CD4-positive, alpha-beta T cell treated with Interleukin-15 for 1 hour (primary cell): ENCODE measurements at places on chromosomes 11 and 22.

- no peak for DNase-seq
These were observed 128.7 kb downstream of the C11orf58 start for GRCh38 chr11:16867097-16867496.

DNA sequence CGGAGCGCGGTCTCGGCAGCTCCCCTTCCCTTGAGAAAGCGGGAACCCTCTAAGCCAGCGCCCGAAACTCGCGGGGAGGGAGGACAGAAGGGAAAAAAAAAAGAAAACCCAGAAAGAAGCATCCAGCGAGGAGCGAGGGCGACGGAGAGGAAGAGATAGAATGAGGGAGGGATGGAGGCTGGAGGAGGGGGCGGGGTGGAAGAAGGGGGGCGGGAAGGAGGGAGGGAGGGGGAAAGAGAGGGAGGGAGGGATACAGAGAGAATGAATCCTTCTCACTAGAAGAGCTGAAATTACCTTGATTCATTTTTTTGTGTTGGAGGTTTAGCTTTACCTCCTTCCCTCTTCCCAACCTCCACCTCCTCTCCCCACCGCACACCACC is 19.3 kb upstream of the BDNF start:
- DNase-seq, result no peak

- DNase-seq, result no peak
These were observed 45.8 kb downstream of the LMO1 start for GRCh38 chr11:8217926-8218325.

DNA sequence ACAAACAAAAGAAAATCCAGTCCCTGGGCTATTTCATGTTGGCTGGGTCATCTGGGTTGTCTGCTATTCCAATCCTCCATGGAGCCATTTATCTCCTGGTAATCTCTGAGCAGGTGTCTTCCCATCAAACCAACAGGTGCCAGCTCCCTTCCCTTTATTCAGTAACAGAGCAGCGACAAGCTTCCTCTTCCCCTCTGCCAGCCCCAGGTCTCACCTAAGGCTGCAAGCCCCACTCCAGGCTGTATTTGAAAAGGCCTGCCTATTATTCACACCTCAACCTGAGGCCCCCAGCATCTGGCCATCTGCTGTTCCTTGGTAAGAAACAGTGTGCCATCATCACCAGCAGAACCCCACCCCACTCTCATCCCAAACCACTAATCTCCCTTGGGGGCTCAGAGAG is 436.2 kb downstream of the BUD13 start:
- DNase-seq, result no peak

GRCh38 chr11:47127213-47127612 is 49.5 kb downstream of the ARFGAP2 start:
- no peak for DNase-seq

DNA sequence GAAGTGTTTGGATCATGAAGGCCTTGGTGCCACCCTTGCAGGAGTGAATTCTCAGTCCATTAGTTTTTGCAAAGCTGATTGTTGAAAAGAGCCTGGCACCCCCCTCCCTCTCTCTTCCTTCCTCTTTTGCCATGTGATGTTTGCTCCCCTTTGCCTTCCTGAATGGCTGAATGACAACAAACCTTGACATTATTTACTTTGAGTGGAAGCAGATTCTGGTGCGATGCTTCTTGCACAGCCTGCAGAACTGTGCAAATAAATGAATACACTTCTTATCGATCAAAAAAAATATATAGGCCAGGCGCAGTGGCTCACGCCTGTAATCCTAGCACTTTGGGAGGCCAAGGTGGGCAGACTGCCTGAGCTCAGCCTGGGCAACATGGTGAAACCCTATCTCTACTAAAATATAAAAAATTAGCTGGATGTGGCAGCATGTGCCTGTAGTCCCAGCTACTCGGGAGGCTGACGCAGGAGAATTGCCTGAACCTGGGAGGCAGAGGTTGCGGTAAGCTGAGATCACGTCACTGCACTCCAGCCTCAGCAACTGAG is 2.0 kb upstream of the NARS2 start:
- no peak for DNase-seq

GRCh38 chr11:96543177-96543576 is 153.4 kb downstream of the JRKL start:
- no peak for DNase-seq

GRCh38 chr11:128590587-128590986 is 3.2 kb upstream of the ETS1 start:
- DNase-seq, result no peak

GRCh38 chr11:124277804-124278203 is 21.6 kb downstream of the OR8G5 start:
- DNase-seq, result no peak

DNA sequence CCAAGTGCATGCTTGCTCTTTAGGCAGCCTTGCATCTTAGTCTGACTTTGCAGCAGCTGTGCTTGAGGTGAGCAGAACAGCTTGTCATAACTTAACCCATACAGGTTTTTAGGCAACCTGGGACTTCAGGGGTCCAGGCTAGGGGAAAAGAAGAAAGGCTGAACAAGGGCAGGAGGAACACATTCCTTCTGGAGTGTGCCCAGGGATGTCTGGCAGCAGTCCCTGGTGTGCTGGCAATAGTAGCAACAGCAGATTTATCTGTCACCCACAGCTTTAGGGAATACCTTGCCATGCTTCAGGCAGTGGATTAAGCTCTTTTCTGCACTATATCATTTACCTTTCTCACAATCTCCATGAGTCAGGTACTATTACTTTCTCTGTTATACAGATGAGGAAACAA is 513.0 kb downstream of the RAB38 start:
- no peak for DNase-seq

DNA sequence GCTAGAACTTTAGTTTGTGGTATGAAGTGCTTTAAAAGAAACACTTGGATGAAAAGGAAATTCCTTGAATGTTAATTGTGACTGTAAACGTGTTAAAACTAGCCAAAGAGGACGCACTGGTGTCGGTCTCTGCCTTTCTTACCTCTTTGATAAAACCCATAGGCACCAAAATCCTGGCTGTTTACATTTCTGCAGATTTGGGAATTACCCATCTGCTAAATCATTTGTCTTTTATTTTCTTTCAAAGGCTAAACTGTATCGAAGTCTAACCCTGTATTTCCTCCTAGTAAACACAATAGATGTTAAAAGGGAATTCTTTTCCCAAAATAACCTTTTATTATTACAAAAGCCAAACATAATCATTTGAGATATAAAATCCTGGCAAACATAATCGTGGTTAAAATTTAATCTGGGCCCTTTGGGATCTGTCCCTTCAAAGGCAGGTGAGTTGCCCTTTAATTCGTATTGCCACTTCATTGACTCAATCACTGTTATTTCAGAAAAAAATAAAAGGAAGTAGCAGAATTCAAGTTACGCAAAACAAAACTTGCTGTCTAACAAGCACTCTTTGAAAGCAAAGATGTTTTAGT is 2.4 kb downstream of the RASSF10 start:
- no peak for DNase-seq

- no peak for DNase-seq
These were observed 87.7 kb downstream of the CSNK2A3 start for GRCh38 chr11:11265320-11265719.

DNA sequence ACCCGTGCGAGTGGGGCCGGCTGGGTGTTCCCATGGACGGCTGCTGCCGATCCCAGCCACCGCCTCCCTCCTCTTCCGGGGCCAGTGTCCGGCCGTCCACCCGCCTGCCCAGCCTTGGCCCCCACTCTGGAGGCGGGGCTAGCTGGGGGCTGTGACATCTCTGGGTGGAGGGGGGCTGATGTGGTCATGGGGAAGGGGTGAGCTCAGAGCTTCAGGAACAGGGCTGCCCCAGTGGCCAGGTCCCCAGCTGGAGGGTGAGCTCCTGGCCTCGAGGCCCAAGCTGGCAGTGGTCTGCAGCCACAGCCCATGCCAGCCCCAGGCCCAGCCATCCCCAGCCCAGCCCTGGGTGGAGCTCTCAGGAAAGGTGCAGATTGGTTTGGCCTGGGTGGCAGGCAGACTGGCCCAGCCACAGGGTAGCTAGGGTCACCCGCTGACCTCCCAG is 2.7 kb downstream of the INS start:
- DNase-seq, result no peak

GRCh38 chr11:30565027-30565426 is 21.1 kb downstream of the MPPED2 start:
- DNase-seq, result no peak

GRCh38 chr22:19853879-19854777 is 546 bp downstream of the GNB1L start:
- no peak for DNase-seq

DNA sequence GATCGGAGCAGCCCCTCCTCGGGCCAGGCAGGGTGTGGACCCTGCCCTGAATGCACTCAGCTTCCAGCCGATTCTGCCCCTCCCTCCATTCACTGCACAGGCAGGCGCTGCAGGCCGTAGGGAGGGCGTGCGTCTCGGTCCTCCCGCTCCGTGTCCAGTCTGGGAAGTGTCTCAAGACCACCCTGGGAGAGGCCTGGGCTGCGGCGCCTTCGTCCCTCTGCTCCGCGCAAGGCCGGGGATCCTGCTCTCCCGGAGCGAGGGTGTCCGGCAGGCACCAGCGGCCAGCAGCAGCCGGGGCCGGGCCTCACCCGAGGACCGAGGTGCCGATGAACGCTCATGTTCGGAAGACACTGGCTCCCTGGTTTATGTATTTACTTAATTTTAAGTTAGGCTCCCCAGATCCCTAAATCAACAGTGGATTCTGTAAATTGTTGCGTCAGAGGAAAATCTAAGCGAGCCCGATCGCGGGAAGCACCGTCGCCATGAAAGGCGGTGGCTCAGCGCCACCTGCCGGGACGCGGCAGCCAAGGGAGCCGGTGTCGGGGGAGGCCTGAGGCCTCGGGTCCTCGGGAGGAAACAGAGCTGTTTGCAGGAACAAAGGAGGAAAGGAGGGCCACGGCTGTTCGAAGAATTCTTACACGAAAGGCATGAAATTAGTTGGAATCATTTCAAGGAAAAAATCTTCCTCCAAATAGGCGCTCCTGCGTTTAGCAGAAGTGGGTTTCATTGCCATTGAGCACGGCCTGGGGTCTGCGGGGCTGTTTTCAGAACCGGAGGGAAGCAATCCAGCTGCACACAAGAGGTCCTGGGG is 195.3 kb downstream of the BRD1 start:
- no peak for DNase-seq

GRCh38 chr11:65112546-65113360 is 1.1 kb downstream of the TM7SF2 start:
- peak; percentile 78 for DNase-seq

- no peak for DNase-seq
These were observed 202.9 kb downstream of the MIAT start for GRCh38 chr22:26860301-26860700.

DNA sequence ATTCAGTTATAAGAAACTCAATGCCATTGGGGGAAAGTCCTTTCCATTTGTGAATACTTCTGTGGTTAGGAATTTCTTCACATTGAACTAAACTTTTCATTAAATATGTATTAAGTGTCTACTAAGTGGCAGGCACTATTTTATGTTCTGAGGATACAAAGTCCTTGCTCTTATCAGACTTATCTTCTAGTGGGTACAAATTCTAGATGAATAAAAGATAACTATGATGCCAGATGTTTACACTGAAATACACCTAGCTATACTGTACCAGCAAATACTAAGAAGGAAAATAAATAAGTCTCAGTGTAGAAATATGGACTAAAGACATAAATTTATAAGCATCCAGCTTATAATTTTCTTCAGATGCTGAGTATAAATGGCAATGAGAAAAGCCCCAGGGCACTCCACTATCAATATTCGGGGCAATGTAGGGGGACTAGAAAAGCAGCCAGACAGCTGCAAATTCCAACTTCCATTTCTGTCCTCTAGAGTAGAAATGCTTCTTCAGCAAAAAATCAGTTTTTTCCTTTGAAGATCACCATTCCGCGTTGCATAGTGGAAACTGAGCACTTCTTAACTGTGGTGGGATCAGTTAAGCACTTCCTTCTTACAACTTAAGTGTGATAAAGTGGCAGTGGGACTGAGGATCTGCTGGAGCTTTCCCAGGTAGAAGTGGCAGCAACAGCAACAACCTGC is 11.8 kb upstream of the BIRC3 start:
- no peak for DNase-seq

- no peak for DNase-seq
These were observed 17.8 kb upstream of the XBP1 start for GRCh38 chr22:28817919-28818859.

GRCh38 chr22:44172370-44173108 is 8.2 kb upstream of the PARVG start:
- peak; percentile 75 for DNase-seq

DNA sequence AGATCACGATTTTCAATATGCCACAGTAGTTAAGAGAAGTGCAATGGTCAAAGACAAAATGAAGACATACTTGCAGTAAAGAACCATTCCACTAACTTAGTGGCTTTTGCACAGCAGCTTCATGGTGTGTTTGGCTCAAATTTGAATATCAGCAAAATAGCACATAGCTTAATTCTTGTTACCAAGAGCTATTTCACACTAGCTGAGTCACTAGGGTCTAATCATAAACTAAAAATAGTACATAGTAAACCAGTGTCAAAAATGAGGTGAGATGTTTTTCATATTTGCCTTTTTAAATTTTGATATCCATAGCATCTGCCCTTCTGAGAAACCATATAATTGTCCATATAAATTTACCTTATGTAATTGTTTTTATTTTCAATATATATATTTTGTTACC is 325.0 kb upstream of the LUZP2 start:
- no peak for DNase-seq

DNA sequence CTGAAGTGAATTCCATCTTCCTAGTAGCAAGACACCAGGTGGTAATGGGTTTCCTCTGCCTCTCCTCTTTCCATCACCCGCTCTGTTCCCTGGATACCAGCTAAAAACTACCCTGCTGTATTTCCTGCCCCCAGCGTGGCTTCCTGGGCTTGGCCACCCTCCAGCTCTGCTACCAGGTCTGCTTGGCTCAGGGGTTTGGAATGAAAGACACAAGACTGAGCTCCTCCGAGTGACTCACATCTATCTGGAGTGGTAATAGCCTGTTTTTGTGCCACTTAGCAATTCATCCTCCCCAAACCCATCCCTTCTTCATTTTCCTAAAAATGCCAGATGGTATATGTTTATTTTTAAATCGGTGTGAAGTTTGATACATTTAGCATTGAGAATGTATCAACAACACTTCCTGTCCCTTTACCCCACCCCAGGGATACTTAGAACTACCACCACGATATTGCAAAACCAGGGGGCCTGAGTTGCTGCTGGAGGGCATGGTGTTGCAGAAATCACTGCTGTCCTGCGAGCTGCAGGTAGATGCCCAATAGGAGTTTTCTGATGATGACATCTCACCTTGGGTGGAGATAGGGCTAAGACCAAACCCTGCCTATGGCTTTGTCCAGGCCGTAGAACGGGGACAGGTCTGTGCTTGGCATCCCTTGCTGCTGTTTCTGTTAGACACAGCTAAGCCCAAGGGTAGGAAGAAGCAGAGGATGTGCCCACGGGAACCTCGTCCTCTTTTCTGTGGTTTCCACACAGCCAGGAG is 7.5 kb upstream of the MICAL3 start:
- no peak for DNase-seq

- DNase-seq, result no peak
These were observed 35.8 kb downstream of the IGLL5 start for GRCh38 chr22:22923379-22923778.

GRCh38 chr11:10355257-10355661 is 50.4 kb downstream of the ADM start:
- DNase-seq, result no peak

DNA sequence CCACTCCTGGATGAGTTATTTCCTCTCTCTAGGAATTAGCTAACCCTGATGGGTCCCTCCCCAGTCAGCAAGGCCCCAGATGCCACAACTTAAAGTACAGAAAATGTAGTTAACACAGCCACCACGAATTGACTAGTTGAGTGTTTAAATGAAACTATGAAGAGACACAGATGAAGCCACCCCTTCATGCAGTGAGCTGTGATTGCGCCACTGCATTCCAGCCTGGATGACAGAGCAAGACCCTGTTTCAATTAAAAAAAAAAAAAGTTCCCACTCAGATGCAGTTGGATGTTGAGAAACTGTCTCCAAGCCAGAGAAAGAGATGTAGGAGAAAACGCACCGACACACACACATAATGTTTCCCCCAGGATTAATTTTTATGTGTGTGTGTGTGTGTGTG is 53.3 kb downstream of the SCN3B start:
- DNase-seq, result no peak
